Left renal pelvis (tissue), 4 donors: ENCODE measurements at places on chromosomes 6 and 20.

GRCh38 chr6:1379017-1379787 lies 10.2 kb upstream of the FOXF2 start:
- no peak for DNase-seq

GRCh38 chr6:167472148-167472547 lies 147.3 kb downstream of the TTLL2 start:
- DNase-seq, result no peak

DNA sequence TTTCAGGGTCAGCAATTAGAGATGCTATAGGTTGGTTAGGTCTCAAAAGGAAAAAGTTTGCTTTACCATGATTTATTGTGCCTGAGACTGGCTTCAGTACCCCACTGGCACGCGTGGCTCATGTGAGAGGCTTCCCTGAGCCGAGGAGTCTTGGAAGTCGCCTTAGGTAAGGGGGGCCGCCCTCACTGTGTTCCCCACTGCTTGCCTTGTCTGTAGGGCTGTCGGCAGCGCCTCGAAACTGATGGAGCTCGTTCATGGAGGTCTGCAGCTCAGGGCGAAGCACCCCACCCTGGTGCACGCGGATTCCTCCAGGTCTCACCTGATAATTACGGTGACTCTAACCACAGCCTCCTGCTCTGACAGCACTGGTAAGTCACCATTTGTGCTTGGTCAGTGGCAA lies 39.2 kb downstream of the FRMD1 start:
- DNase-seq, result no peak

DNA sequence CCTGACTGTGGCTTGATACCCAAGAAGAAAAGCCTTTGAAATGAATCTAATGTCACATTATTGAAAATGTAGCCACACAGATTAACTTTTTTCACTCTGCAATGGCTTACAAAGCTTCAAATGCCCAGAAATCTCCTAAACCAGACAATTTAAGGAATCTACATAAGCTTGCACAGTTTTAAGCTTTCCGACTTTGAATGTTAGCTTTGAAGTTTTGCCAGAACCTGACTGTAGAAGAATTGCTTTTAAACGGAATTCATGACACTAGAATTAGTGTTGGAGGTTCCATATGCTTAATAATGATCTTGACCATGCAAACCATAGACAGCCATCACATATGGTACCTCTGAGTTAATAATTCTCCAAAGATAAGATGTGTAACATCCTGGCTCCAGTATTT lies 798.5 kb upstream of the EPHA7 start:
- no peak for DNase-seq

- no peak for DNase-seq
These were observed 1.8 kb upstream of the SPO11 start for GRCh38 chr20:57327820-57328219.

DNA sequence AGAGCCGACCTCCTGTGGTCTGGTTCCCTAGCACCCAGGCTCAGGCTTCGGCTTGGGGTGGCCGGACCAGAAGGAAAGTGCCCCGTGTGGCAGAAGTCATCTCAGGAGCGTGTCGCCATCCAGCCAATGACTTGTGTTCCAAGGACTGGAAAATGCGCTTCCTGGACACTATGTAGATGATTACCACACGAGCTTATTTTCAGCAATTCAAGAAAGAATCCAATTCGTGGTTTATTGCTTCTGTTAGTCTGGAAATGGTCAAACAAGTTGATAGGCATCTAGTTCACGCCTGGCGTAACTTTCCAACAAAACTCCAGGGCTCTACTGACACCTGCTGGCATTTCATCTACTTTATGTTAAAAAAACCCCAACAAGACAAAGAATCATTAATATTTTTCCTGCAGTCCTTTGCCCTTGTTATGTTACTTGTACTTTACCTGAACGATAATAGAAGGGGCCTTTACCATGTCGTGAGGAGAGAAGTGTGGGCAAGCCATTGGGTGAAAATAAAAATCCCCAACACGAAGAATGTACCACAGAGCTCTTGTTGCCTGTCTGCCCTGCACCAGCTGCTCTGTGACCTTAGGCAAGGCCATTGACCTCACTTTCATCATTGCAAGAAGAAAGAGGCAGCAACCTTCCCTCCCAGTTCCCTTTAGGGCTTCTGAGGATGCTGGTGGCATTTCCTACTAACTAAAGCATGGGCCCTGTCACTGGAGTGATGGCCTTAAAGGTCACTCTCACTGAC lies 154.7 kb upstream of the LAMP5 start:
- no peak for DNase-seq

DNA sequence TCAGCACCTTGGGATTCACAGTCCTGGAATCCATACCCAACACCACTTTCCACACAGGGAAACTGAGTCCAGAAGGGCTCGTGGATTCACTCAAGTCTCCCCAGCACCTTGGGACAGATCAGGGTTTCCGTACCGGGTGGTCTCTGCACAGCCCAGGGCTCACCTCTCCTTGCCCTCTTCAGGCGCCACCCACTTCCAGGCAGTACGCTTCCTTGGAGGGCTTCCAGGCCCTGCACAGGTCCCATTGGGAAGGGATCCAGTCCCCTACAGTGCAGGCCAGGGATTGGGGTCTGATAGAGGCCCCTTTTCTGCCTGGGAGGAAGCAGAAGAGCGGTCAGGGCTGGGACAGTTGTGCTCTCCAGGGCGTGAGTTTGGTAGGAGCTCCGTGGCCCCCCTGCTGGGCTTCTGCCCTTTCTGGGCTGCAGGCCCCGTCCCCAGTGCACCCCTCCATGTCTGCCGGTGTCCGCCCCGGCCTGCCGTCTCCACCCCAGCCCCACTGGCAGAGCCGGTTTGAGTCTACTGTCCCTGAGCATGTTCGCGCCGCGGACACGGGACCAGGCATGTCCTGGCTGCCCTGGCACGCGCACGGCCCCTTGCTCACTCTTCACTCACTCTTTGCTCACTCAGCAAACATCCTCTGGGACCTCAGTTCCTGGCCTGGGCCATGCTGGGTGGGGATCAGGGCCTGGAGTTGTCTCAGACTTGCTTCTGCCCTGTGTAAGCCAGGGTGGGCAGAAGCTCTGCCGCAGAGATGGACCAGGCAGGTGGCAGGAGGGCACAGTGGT lies 12.6 kb downstream of the SRC start:
- DNase-seq, result no peak

GRCh38 chr20:58212636-58213035 lies 15.8 kb downstream of the ANKRD60 start:
- DNase-seq, result no peak

DNA sequence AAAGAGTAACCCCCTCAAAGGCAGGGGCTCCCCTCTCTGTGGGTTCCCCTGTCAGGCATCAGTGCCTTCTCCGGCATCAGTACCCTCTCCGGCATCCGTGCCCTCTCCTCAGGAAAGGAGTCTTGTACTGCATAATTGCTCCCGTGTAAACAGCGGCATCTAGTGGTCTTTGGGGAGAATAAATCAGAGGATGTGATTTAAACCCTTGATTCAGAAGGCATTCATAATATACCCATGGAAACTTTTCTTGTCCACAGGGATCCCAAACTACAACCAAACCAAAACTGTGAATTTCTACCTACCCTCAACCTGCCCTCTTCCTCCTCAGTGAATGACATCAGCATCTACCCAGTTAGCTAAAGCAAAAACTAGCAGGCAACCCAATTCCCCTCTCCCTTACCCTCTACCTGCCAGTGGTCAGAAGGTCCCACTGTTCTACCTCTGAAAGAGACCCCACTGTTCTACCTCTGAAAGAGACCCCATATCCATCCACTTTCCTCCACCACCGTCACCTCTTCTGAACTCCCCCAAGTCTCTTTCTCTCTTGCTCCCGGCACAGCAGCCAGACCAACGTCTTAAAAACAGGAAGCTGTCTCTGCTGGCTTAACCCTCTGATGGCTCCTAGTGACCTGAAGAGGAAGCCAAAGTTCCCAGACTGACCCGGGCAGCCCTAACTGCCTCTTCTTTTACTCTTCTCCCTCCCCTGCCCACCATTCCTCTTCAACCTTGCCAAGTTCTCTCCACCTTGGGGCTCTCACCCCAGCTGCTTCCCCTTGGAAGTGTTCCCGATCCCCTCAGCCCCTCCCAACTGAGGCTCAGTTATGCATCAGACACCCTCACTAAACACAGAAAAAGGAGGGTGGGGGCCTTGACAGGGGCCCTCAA lies 27.2 kb downstream of the UBE2V1 start:
- DNase-seq, result no peak

GRCh38 chr6:25851961-25852360 lies 20.1 kb upstream of the SLC17A1 start:
- no peak for DNase-seq

- DNase-seq, result no peak
These were observed 25.7 kb downstream of the HMGN3 start for GRCh38 chr6:79208816-79209215.

GRCh38 chr6:71107911-71108420 lies 151.1 kb upstream of the B3GAT2 start:
- peak; percentile 60 for DNase-seq

GRCh38 chr6:54286141-54286540 lies 22.1 kb upstream of the TINAG start:
- no peak for DNase-seq

GRCh38 chr6:25042984-25043725 lies 107.4 kb upstream of the RIPOR2 start:
- no peak for DNase-seq

DNA sequence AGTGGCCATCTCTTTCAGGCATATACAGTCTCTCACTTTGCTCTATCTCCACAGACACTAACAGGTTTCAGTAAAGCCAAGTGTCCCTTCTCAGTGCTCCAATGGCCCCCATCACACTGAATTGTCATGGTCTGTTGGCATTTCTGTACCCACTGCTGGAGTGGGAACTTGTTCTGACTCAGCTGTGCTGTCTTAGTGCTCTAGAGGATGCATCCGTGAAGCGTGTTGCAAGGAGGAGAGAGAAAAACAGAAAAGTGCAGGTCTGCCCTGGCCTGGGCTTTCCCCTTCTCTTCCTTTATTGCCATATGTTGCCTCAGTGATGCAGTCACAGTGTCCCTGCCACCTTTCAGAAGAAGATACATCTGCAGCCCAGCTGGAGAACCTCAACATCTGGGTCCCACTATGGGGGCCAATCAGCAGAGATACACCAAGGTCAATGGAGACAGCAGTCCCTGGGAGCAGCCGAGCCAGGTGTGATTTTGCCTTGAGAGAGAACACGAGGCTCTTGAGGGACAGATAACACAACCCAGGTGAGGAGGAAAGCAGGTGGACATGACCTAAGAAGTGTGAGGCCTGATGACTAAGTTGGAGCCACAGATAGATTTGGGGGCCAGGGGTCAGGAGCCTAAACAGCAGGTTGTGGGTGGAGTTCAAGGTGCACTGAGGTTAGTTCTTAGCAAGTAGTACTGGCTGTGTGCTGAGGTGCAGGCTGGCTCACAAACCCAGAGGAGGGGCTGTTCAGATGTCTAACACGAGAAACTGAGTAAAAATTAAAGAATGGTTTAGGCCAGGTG lies 5.6 kb upstream of the PLCG1 start:
- no peak for DNase-seq

GRCh38 chr6:33172688-33173534 lies 19.4 kb downstream of the COL11A2 start:
- no peak for DNase-seq

DNA sequence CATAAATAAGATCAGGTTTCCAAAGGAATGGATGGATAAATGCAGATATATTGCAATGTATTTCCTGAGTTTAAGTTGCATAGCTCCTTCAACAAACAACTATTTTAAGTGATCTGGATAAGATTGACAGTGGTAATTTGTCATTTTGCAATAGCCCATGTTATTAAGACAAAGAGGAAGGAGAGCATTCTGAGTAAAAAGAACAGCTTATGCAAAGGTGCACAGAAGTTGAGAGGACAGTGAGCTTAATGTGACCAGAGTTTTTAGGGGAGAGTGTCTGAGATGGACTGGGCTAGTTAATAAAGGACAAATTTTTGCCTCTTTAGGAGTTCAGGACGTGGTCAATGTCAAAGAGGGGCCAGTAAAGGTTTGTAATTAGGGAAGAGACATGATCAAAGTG lies 48.8 kb upstream of the FBXO30 start:
- no peak for DNase-seq

GRCh38 chr6:95117236-95117635 lies 460.1 kb upstream of the MANEA start:
- DNase-seq, result no peak

DNA sequence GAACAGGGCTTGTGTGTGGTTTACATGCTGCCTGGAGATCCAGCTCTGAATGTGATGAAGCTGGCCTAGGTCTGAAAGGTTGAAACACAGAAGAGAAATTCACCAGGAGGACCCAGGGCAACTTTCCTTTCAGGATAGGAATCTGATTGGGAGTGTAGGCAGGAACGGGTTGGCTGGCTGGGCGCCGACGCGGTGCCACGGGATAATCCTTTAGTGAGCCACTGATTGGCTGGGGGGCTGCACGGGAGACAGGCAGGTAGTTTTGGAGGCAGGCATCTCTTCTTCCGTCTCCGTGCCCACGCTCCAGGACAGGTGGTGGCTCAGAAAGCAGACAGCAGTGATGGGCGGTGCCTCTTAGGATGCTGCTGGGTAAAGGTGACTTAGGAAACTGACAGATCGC lies 294.6 kb downstream of the CDH4 start:
- no peak for DNase-seq

- DNase-seq, result no peak
These were observed 58.9 kb downstream of the RREB1 start for GRCh38 chr6:7166410-7167293.

- DNase-seq, result no peak
These were observed 1.1 kb downstream of the SLC22A23 start for GRCh38 chr6:3455569-3456394.

DNA sequence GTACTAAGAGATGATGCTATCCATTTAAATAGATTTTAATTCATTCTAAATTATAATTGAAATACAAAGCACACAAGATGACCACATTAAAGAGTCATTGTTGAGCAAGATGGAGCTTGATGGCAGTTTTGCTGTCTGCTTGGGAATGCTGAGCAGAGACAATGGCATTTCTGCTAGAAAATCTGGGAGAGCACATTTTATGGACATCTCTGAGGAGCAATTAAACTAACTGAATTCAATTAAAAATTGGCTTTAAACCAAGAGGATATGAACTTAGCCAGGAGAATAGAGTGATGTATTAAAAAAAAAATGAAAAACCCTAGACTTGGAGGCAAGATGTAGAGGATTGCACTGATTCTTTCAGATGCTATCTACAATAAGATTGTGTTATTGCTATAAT lies 19.1 kb upstream of the ADGRB3 start:
- no peak for DNase-seq

- DNase-seq, result no peak
These were observed 12.9 kb downstream of the MTG2 start for GRCh38 chr20:62195736-62196135.

DNA sequence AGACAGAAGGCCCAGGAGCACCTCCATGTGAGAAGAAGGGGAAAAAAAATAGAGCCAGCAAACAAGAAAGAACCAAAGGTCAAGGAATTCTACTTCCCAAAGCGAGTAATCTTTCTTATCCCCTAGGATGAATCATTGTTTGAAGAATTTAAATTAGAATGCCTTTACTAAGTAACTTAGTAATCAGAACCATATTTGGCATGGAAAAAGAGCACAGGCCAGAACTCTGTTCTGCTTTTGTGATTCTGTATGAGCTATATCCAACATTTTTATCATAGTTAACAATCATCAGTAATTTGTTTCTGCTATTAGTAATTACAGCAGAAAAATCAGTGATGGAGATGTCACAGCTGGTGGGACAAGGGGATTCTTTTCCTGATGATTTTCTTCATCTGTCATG lies 228.8 kb upstream of the FAM83B start:
- DNase-seq, result no peak
